ENCODE measurements at places on chromosomes 5 and 9.

DNA sequence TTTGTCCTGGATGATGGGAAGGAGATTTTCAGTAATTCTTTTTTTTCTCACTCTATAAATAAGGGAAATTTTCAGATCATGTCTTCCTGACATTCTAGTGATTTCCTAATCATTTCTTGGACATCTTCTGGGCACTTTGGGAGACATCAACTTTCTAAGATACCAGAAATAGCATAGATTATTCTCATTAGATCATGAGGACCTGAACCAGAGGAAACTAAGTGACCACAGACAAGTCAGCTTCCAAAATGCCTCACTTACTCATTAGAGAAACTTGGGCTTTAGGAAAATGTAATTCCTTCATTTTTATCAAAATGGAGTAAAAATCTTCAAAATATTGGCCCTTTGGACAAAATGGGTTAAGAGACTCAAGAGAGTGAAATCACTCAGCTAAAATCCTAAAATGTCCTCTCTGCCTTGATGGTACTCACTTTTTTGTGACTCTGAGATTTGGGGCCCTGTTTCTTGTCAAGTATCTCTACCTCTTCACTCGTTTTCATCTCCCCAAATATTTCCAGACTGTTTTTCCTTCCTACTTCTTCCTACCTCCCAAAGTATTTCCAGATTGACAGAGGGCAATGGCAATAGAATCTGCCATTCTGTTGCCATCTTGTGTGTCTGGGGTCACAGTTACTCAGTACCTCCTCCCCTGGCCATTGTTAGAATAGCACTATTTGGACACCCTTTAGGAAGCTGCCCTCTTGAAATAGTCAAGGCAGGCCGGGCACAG is 194.5 kb downstream of the NR3C1 start:
- DNase-seq = no peak

DNA sequence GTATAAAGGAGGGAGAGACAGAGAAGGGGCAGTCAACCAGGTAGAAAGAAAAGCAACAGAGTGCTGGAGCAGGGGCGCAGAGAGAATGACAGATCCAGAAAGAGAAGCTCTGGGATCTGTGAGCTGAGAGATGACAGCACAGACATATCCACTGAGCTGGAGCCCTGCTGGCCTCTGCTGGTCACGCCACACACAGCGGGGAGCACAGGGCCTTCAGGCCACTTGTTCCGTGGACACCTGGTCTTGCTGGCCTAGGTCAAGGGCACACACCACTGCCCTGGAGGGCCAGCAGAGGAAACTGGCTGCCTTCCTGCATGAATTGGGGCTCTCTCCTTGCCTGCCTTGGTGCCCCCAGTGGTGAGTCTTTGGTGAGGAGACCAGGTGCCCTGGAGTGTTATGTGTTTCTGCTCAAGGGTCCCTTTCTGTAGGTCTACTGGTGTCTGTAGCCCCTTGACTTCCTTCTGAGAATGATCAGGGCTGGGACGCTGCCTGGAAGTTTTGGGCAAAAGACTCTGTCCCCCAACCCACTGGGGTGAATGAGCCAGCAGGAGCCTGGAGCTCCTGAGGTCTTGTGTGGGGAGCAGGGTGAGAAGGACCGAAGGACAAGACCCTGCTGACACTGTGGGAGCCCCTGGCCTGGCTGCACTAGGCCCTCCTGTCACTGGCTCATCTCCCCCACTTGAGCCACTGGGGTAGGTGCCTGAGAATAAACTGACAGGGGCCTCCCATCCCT is 59.2 kb upstream of the ADAMTS2 start:
- no peak for DNase-seq

DNA sequence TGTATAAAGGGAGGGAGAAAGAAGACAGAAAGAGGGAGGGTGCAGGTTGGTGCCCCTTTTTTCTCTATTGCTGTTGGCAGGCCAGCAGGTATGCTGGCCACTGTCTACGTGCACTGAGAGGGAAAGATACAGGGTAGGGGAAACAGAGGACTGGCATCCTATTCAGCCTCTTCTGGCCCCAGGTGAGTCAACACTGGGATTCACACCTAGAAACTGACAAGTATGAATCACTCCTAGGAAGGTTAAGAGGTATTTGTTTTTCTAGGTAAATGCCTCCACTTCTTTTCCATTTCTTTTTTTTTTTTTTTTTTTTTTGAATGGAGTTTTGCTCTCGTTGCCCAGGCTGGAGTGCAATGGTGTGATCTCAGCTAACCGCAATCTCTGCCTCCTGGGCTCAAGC is 2.8 kb upstream of the UBAP1 start:
- no peak for DNase-seq

- no peak for DNase-seq
Measured at GRCh38 chr5:26259081-26259480, 779.3 kb downstream of the CDH9 start.

DNA sequence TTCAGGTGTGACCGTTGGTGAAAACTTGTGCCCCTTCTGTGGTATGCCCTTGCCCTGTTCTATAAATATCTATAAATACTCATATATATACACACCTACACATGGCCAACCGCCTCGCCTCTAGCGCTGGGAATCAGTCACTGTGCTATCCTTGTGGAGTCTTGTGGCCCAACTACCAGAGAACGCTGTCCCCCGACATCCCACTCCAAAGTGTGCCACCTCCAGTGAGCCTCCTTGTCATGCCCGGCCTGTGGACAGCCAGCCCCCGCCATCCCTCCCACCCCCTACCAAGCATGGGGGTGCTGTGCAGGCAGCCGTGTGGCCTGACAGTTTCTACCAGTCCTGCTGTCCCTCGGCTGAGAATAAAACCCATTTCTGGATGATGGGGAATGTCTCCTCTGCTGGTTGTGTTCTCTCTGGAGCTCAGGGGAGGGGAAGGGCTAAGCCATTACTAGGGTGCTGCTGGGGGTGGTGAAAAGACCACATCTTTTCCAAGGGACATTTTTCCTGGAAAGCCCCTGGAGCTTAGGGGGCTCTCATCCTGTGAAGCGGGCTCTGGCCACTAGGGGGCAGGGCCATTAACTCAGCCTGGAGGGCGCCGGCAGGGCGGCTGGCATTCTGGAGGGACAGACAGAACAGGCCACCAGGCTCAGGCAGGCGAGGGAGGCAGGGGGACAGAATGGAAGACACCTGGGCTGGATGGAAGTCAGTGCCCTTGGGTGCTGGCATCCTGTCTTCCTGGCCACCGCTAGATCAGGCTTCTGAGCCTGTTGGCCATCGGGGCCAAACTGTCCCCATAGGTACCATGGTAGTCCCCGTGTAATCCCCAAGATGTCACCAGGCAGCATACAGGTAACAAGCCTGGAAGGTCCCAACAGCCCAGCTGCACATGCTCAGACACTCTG is 20.7 kb downstream of the GOLGA2 start:
- DNase-seq = peak; percentile 31
